ENCODE measurements at places on chromosomes 4 and X. TPM values are rescaled to one million over a fixed set of nuclear protein-coding genes. Genes with fewer than 3 reads are reported as not detected.

GLRB gene
- total RNA-seq, result not detected

RPA4 gene
- 0.73 TPM for total RNA-seq

- no peak overlapping the region for H3K27ac ChIP-seq
- H3K36me3 ChIP-seq, result peaks cover 12% of the 10 kb centered on the region
- peaks cover 10% of the 10 kb centered on the region for H3K4me1 ChIP-seq
- H3K4me3 ChIP-seq, result no peak overlapping the region
- H3K27me3 ChIP-seq, result no peaks in the 10 kb centered on the region
- DNase-seq, result no peak
These were observed 16.8 kb downstream of the KDM6A start for GRCh38 chrX:44889824-44890223.

ATP11C gene
- total RNA-seq, result 12.3 TPM

DNA sequence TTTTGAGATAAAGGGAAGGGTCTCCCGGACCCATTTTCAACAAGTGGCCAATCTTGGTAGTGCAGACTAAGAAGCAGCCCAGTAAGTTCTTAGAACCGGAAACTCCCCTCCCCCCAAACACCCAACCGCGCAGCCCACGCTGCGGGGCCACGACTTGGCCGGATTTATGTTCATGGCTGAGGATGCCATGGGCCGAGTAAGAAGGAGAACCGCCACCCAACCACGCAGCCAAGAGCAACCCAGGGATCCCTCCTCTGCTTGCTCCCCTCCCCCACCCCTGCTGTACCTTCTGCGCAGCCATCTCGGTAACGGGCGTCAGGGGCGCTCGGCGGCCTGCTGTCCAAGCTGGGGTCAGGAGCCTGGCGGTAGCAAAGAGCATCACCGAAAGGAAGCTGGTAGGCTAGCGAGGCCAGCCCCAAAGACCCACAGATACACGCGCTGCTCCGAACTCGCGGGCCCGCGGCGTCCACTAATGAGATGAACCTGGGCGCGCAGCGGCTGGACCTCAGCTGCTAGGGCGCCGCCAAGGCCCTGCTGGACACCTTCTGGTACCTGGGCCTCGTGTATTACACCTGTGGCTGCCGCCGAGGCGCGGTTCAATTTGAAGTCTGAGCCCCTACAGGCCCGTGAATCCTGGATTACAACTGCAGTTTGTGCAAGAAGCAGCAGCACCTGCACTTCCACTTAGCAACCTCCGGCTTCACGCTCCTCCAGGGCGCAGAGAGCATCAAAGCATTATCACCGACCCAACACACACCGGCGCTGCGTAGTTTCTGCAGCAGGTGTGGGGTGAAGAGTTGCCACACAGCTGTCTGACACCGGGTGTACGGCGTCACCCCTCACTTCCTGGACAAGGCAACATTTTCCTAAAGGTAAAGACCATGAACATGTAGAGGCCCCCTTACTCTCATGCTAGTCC is 63.4 kb downstream of the NUDT10 start:
- H3K36me3 ChIP-seq, result no peaks in the 10 kb centered on the region
- no peaks in the 10 kb centered on the region for H3K27me3 ChIP-seq
- peaks cover 6% of the 10 kb centered on the region for H3K4me1 ChIP-seq
- peak; percentile 44 for DNase-seq

GRCh38 chr4:71266090-71266794 is 72.6 kb upstream of the SLC4A4 start:
- no peak overlapping the region for H3K4me3 ChIP-seq
- H3K4me1 ChIP-seq, result peaks cover 10% of the 10 kb centered on the region
- H3K27ac ChIP-seq, result no peak overlapping the region
- H3K27me3 ChIP-seq, result peaks cover 6% of the 10 kb centered on the region

- no peaks in the 10 kb centered on the region for H3K36me3 ChIP-seq
- no peak for DNase-seq
- no peaks in the 10 kb centered on the region for H3K27me3 ChIP-seq
- H3K4me1 ChIP-seq, result no peaks in the 10 kb centered on the region
- no peak overlapping the region for H3K27ac ChIP-seq
- H3K4me3 ChIP-seq, result no peak overlapping the region
These were observed 40.0 kb upstream of the APLN start for GRCh38 chrX:129694805-129695204.

- H3K27me3 ChIP-seq, result peaks cover 32% of the 10 kb centered on the region
- peaks cover 14% of the 10 kb centered on the region for H3K4me1 ChIP-seq
- no peaks in the 10 kb centered on the region for H3K36me3 ChIP-seq
- no peak overlapping the region for H3K27ac ChIP-seq
- no peak overlapping the region for H3K4me3 ChIP-seq
- DNase-seq, result no peak
These were observed 4.9 kb downstream of the CFAP99 start for GRCh38 chr4:2423695-2424094.

DNA sequence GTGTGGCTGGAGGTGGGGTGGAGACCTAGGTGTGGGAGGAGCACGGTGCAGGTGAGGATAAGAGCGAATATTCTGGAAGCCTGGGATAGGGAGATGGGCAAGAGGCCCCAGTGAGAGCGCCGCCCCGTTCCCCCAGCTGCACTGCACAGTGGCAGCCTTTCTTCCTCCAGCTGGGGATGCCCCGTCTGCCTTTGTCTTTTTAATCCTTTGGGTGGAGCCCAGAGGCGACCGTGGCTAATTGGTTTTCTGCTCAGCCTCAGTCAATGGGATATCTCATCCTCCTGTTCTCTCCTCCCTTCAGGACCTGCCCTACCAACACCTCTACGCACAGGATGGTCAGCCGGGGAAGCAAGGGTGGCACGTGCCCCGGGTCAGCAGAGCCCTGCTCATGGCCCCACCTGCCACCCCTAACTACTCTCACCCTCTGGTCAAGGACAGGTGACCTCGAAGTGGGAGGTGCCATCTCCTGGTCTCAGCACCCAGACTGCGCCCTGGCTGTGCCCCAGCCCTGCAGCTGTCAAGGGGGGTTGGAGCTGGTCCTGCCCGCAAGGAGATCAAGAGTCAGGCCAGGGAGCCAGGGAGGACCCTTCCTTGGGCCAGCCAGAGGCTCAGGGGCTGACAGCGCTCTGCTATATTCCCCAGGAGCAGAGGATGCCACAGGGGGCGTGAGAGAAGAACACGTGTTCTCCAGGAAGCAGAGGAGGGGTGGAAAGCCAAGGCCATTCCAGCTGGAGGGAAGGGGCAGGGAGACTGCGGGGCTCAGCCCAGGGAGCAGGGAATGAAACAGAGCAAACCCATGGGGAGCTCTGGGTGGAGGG is 64.0 kb downstream of the ADRA2C start:
- H3K36me3 ChIP-seq, result no peaks in the 10 kb centered on the region
- no peak overlapping the region for H3K27ac ChIP-seq
- H3K4me1 ChIP-seq, result no peaks in the 10 kb centered on the region
- H3K27me3 ChIP-seq, result no peaks in the 10 kb centered on the region
- DNase-seq, result no peak

- H3K4me3 ChIP-seq, result no peak overlapping the region
- H3K27me3 ChIP-seq, result no peaks in the 10 kb centered on the region
- no peaks in the 10 kb centered on the region for H3K36me3 ChIP-seq
- peaks cover 22% of the 10 kb centered on the region for H3K4me1 ChIP-seq
These were observed 10.1 kb upstream of the MAP7D3 start for GRCh38 chrX:136261321-136261720.

DNA sequence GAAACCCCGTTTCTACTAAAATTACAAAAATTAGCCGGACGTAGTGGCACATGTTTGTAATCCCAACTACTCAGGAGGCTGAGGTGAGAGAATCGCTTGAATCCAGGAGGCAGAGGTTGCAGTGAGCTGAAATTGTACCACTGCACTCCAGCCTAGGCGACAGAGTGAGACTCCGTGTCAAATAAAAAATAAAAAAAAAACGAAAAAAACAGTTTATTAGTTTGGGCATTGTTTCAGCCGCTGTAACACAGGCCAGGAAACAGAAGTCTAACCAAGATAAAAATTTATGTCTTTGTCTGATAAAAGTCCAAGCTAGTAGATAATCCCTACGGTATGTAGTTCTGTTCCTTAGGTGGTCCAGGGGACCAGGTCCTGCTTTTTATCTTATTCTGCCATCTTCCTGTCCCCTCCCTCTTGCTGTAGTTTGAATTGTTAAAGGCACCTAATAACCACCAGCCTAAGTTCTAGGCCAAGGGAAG is 21.4 kb downstream of the USO1 start:
- H3K27ac ChIP-seq, result no peak overlapping the region
- DNase-seq, result no peak
- H3K36me3 ChIP-seq, result peaks cover 6% of the 10 kb centered on the region
- no peaks in the 10 kb centered on the region for H3K27me3 ChIP-seq
- no peaks in the 10 kb centered on the region for H3K4me1 ChIP-seq

GRCh38 chr4:168993714-168994510 is 16.1 kb downstream of the CBR4 start:
- H3K27ac ChIP-seq, result no peak overlapping the region
- no peaks in the 10 kb centered on the region for H3K4me1 ChIP-seq
- H3K36me3 ChIP-seq, result peaks cover 3% of the 10 kb centered on the region
- no peak overlapping the region for H3K4me3 ChIP-seq
- no peak for DNase-seq
- H3K27me3 ChIP-seq, result no peaks in the 10 kb centered on the region

NPFFR2 gene
- total RNA-seq, result not detected

DNA sequence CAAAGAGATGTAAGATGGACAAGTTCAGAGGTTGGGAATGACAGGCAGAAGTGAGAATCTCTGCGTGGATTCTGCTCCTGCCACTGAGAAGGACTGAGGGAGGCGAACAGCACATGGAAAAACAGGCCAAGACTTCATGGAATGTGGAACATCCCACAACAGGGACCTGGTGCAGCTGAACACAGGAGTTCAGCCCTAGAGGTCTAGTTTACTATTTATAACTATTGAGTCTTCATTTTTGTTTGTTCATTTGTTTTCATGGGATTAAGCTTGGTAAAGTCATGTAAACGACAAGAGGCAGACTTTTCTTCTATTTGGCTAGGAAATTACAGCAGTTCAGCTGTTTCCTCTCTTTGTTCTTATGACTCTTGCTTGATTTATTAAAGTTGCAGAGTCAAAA is 234.5 kb downstream of the MAML3 start:
- no peak overlapping the region for H3K27ac ChIP-seq
- H3K36me3 ChIP-seq, result no peaks in the 10 kb centered on the region
- peaks cover 44% of the 10 kb centered on the region for H3K27me3 ChIP-seq
- no peaks in the 10 kb centered on the region for H3K4me1 ChIP-seq
- H3K4me3 ChIP-seq, result no peak overlapping the region

DNA sequence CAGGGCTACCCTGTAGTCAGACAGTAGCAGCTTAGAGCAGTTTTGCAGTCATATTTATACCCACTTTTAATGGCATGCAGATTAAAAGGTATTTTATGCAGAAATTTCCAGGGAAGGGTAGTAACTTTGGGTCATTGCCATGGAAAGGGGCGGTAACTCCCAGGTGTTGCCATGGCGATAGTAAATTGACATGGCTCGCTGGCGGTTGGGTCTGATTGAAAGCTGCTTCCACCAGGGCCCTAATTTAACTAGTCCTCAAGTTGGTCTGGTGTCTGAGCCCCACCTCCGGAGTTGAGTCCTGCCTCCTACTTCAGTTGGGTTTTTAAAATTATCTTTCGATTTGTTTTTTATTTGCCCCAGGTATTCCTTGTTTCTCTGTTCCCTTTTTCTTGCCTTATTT is 70.1 kb downstream of the NAA11 start:
- DNase-seq, result no peak
- no peaks in the 10 kb centered on the region for H3K27me3 ChIP-seq
- no peak overlapping the region for H3K27ac ChIP-seq
- no peaks in the 10 kb centered on the region for H3K36me3 ChIP-seq
- H3K4me3 ChIP-seq, result no peak overlapping the region
- no peaks in the 10 kb centered on the region for H3K4me1 ChIP-seq

DNA sequence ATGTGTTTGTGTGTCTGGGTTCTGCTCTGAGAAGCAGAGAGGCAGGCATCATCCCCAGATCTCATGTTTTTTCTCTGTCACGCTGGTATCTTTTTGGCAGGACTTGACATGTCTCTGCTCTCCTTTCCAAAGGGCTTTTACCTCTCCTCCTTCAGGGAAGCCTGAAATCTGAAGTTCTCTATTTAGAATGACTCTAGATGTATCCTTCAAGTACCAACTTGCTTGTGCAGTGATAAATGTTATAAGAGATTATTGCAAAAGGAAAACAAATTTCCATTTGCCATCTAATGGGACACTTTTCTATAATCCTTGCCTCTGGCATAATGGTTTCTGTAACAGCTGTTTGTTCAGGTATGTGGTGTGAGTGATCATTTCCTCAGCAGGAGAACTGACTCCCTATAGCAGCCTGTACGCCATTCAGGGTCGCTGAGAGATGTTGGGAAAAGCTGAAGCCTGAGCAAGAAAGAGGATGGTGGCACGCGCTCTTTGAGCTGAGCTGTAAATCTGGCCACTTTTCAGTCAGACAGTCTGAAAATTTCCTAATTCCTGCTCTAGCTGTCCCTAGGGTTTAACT is 72.5 kb downstream of the CNGA2 start:
- DNase-seq, result no peak
- no peaks in the 10 kb centered on the region for H3K4me1 ChIP-seq
- no peak overlapping the region for H3K27ac ChIP-seq
- H3K4me3 ChIP-seq, result no peak overlapping the region
- H3K27me3 ChIP-seq, result no peaks in the 10 kb centered on the region

GRCh38 chr4:139229534-139230039 is 50.4 kb downstream of the MGARP start:
- no peaks in the 10 kb centered on the region for H3K36me3 ChIP-seq
- DNase-seq, result no peak
- H3K4me3 ChIP-seq, result no peak overlapping the region
- H3K4me1 ChIP-seq, result no peaks in the 10 kb centered on the region

GRCh38 chr4:25307596-25307995 is 5.0 kb upstream of the ZCCHC4 start:
- peaks cover 9% of the 10 kb centered on the region for H3K4me1 ChIP-seq
- no peaks in the 10 kb centered on the region for H3K36me3 ChIP-seq
- peaks cover 6% of the 10 kb centered on the region for H3K27me3 ChIP-seq
- H3K4me3 ChIP-seq, result no peak overlapping the region

GRCh38 chrX:22748093-22748999 is 251.4 kb upstream of the DDX53 start:
- no peaks in the 10 kb centered on the region for H3K36me3 ChIP-seq
- H3K4me3 ChIP-seq, result no peak overlapping the region
- H3K4me1 ChIP-seq, result no peaks in the 10 kb centered on the region
- no peak overlapping the region for H3K27ac ChIP-seq
- peak; percentile 20 for DNase-seq

DNA sequence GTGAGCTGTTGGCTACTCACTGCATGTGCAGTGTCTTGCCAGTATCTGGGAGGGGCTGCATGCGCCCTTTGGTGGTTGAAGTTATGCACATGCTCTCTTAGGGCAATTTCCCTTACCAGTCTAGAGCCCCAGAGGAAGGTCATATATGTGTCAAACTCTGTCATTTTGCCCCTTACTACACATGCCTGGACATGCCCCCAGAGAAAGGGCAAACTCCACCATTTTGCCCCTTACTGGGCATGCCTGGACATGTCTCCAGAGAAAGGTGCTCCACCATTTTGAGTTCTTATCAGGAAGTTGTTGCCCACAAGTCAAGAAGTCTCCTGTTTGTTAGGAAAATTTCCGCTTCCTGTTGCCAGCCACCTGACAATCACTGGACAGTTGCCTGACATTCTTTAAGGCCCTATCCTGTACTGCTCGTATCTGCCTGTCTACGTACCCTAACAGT is 56.4 kb upstream of the PLAC8 start:
- H3K27me3 ChIP-seq, result peaks cover 22% of the 10 kb centered on the region
- no peak overlapping the region for H3K4me3 ChIP-seq
- H3K27ac ChIP-seq, result no peak overlapping the region

- peaks cover 5% of the 10 kb centered on the region for H3K36me3 ChIP-seq
- no peak for DNase-seq
- H3K4me1 ChIP-seq, result no peaks in the 10 kb centered on the region
- no peaks in the 10 kb centered on the region for H3K27me3 ChIP-seq
- H3K4me3 ChIP-seq, result no peak overlapping the region
These were observed 11.3 kb downstream of the PDE6B start for GRCh38 chr4:636628-637159.

UGT2B11 gene
- total RNA-seq, result not detected

CITED1 gene
- not detected for total RNA-seq

GRCh38 chr4:525660-526059 is 26.6 kb downstream of the PIGG start:
- no peak overlapping the region for H3K27ac ChIP-seq
- no peak for DNase-seq
- H3K4me3 ChIP-seq, result no peak overlapping the region
- H3K27me3 ChIP-seq, result no peaks in the 10 kb centered on the region

DAPP1 gene
- total RNA-seq, result 35.8 TPM

Measured in activated CD4-positive, alpha-beta memory T cell treated with anti-CD3 and anti-CD28 coated beads, Interleukin-2, amount 10 ng/mL, durations not matched to agents 7 days and 5 days (primary cell).